NCI-H82 (cell line): ENCODE measurements at places on chromosomes 4 and X.

- DNase-seq, result no peak
Measured at GRCh38 chr4:117817301-117817700, 217.0 kb upstream of the NDST3 start.

GRCh38 chr4:87026800-87027495 is 92.1 kb downstream of the AFF1 start:
- no peak for DNase-seq

DNA sequence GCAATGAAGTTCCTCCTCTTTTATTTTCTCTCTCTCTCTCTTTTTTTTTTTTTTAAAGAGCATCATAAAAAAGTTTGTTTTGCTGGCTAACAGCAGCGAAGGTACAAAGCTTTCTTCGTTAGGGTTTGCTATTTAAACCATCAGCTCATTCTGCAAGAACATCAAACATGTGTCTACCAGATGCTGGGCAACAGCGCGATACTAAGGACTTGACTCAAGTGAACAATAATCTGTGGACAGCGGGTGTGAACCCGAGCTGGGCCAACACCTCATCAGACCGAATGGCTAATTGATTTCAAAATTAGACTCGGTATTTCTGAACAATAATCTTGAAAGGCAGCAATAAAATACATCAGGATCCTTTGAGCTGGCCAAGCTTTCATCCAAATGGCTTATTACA is 246.4 kb downstream of the FBXO8 start:
- no peak for DNase-seq

GRCh38 chr4:14149176-14150053 is 521.9 kb upstream of the BOD1L1 start:
- no peak for DNase-seq

DNA sequence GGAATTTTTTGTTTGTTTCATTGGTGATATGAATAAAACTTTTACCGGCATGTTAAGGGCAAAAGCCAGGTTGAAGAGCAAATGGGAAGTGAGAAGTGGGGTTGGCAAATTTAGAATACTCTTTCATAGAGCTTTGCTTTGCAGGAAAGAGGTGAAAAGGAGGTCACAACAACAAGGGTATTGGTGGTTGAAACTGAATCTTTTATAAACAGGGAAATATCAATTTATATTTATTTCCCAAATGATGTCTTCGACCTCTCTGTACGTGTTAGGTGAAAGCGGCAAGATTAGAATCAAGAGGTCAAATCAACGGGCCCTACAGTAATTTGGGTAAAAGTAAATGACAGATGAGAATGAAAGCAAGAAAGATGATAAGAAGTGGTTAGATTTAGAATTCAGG is 3.4 kb downstream of the SMR3A start:
- no peak for DNase-seq

GRCh38 chr4:177427192-177427591 is 15.0 kb downstream of the AGA start:
- no peak for DNase-seq

DNA sequence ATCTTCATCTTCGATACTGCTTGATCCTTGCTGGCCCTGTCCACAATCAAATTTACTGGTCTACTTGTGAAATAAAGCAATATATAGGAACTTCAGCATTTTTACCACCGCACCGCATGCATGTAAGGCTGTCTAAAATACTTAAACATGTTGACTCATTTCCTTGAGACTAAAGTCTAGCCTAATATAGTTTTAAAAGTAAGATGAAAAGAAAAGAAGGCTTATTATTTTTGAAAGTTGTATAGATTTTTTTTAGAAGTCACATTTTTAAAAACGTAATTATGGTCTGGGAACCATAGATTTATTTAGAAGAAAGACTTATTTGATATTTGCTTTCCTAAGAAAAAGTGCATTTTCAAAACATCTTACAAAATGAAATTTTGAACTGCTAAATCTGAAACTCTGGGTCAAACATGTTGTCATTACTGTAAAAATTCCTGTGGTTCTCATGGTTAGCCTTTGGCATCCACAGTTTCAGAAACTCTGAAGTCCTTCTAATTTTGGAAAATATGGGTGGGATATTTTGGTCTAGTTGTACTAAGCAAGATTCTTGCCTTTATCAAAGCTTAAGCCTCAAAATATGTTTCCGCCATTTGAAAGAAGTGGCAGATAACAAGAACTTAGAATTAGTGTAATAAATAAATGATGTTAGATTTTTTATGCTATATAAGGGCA is 423.5 kb upstream of the CTSO start:
- no peak for DNase-seq

DNA sequence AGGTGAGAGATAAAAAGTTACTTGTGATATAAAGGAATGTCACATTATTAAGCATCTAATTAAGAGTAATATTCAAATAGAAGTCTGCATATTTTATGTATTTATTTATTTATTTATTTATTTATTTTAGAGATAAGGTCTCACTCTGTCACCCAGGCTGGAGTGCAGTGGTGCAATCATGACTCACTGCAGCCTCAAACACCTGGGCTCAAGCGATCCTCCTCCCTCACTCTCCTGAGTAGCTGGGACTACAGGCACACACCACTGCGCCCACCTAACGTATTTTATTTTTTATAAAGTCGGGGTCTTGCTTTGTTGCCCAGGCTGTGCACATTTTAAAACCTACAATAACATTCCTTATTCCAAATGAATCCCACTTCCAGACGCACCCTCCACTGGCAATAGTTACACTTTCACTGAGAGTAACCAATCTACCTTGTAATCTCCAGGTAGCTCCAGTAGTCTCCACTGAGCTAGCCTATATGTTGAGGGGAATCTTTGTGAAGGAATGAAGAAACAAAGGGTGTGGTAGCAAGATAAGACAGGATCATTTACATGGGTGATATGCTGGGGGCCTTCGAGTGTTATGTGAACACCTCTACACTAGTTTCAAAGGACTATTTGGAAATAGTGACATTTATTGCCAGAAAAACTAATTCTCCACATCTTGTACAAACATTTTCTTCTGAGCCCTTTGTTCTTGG is 11.9 kb downstream of the SH3D19 start:
- no peak for DNase-seq

- no peak for DNase-seq
Measured at GRCh38 chrX:91435395-91435794, 756 bp downstream of the PABPC5 start.

GRCh38 chrX:15505101-15505500 is 4.5 kb downstream of the BMX start:
- DNase-seq, result no peak

GRCh38 chr4:55921093-55921492 is 27.7 kb upstream of the CEP135 start:
- no peak for DNase-seq

DNA sequence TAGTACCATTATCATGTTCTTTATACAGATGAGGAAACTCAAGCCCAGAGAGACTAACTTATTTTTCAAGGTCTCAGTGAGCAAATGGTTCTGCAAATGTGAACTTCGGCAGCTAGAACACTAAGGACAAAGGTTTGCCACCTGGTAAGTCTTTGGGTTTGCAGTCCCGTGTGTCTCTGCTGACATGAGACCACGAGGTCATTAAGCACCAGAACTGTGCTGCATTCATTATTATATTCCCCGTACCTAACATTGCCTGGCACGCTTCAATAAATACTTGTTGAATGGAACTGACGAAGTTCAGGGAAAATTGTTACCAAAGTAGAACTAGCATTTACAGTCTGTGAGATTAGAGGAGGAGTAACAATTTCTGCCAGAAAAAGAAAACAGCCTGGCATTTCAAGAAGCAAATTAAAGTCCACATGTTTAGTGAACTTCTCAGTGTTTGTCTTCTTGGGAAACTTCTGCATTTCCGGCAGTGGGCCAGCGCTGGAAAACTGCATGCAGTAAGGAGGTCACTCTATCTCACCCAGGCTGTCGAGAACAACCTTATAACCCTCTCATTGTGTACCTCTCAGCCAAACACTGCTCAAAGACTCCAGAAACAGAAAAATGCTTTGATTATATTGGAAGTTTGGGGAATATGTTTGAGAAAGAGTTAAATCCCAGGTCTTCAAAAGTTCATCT is 67.4 kb upstream of the CPEB2 start:
- no peak for DNase-seq

- no peak for DNase-seq
Measured at GRCh38 chrX:131725001-131725654, 181.3 kb downstream of the OR13H1 start.

DNA sequence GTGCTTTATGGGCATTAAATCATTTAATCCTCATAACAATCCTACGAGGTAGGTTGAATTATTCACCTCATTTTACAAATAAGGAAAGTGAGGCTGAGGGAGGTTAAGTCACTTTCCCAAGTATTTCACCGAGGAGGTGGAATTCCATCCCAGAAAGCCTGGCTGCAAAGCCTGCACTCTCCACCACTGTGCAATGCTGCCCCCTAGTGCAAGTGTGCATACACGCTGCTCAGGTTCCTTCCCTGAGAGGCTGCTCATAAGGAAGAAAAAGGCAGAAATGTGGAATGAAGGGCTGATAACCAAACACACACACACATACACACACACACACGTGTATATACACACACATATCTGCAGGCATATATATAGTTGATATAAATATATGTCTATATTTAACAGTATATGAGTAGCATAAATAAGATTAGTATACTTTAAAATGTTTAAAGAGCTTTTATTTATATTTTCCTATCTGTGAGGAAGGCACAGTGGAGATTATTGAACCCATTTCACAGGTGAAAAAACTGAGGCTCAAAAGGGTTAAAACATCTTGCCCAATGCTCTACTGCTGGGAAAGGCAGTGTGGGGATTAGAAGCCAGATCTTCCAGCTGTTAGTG is 714.5 kb upstream of the TENM3 start:
- peak; percentile 74 for DNase-seq
